ENCODE measurements at places on chromosomes 7 and 10. TPM values are rescaled to one million over a fixed set of nuclear protein-coding genes. Genes with fewer than 3 reads are reported as not detected.

- no peak overlapping the region for H3K4me3 ChIP-seq
- no peaks in the 10 kb centered on the region for H3K27me3 ChIP-seq
Observed at GRCh38 chr7:130662426-130662825, 6.1 kb downstream of the COPG2 start.

DNA sequence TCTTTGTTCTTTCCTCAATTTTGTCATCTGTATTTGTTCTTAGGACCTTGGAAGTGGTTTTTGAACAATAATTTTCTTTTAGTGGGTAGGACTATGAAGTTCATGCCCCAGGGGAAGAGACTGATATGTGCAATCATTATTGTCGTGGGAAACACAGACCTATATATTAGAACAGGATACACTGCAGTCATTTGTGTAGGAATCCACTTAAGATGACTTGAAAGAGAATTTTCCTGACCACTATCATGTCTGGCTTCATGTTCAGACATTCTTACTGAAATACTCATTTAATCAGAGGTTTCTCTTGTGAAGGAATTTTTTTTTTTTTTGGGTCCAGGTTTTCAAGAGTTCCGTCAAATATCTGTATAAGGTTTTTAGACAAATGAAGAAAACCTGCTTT lies 163.6 kb downstream of the SUGCT start:
- no peak for DNase-seq
- no peak overlapping the region for H3K4me3 ChIP-seq
- H3K27ac ChIP-seq, result no peak overlapping the region
- H3K4me1 ChIP-seq, result no peaks in the 10 kb centered on the region

GRCh38 chr7:33921216-33921938 lies 16.0 kb downstream of the BMPER start:
- DNase-seq, result peak; percentile 21
- no peaks in the 10 kb centered on the region for H3K36me3 ChIP-seq
- H3K27ac ChIP-seq, result no peak overlapping the region
- H3K27me3 ChIP-seq, result peaks cover 32% of the 10 kb centered on the region
- H3K4me3 ChIP-seq, result no peak overlapping the region

DNA sequence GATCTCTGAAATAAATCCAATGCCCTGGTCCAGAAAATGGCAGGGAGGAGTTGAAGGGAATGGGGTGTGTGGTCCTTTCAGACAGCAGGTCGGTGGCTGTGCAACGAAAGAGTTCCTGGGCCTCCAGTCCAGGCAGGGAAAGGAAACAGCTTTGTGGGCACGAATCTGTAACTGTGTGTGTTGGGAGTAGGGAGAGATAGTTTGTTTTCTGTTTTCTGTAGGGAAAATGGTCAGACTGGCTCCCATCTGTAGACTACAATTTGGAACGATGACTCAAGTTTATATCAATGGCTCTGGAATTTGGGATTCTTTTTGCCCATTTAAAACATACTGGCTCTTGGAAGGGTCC lies 2.6 kb upstream of the HOXA9 start:
- no peaks in the 10 kb centered on the region for H3K27me3 ChIP-seq
- no peak overlapping the region for H3K4me3 ChIP-seq
- no peaks in the 10 kb centered on the region for H3K36me3 ChIP-seq
- no peak overlapping the region for H3K27ac ChIP-seq

DNA sequence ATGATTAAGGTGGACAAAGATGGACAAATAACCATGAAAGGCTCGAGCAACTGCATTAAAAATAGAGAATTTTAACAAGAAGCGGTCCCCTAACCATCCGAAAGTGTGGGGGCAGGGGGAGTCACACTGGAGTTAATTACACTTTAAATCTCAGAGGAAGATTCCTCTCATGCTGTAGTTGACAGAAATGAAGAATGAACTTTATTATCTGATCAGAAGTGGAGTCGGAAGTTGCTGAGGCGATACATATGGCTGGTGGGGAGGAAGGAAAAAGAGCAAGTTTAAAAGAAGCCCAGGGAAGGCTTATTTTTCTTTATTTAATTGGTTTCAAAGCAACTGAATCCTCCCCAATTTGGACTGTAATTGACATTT lies 102.3 kb upstream of the FAM171A1 start:
- no peaks in the 10 kb centered on the region for H3K4me1 ChIP-seq
- H3K4me3 ChIP-seq, result no peak overlapping the region
- no peak for DNase-seq
- no peak overlapping the region for H3K27ac ChIP-seq
- H3K36me3 ChIP-seq, result no peaks in the 10 kb centered on the region
- peaks cover 47% of the 10 kb centered on the region for H3K27me3 ChIP-seq

MYOZ1 gene
- 0.22 TPM for total RNA-seq

ASZ1 gene
- total RNA-seq, result not detected

DNA sequence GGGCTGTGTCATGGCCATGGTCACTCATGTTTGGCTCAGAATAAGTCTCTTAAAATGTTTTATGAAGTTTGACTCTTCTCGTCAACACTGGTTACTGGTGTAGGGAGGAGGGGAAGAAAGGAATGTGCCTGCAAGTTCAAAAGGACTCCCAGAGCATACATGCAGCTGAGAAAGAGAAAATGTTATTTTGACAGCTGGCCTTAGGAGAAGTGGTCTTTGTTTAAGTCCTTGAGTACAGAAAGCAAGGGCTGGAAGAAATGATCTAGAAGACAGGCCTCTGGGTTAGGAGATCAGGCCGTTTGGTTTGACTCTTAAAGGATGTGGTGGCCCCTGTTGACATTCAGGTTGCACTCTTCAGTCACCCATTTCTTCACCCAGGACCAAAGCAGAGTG lies 245.5 kb downstream of the REEP3 start:
- H3K27ac ChIP-seq, result no peak overlapping the region
- no peaks in the 10 kb centered on the region for H3K4me1 ChIP-seq
- H3K27me3 ChIP-seq, result no peaks in the 10 kb centered on the region
- no peak for DNase-seq
- no peaks in the 10 kb centered on the region for H3K36me3 ChIP-seq
